ENCODE measurements at places on chromosomes 2 and 18.

- DNase-seq: no peak
Measured at GRCh38 chr2:138780908-138781307, 718 bp upstream of the NXPH2 start.

DNA sequence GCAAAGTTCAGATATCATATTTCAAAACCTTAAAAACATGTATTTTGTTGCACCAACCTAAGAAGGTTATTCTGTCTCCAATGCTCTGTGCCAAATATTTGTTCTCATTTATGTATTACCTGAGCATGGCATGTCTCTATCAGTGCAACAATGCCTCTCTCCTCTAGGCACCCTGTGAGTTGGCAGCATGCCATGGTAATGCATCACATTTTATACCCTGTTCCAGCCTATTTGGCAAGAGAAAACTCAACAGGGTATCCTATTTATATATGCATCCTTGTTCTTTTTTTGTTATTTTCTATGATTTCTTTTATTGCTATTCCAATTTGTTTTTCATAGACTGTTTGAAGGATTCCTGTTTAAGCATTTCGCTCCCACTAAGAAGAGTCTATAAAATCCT, 126.3 kb upstream of the NRXN1 start:
- DNase-seq: no peak

GRCh38 chr2:162254236-162254871, 11.1 kb upstream of the FAP start:
- no peak for DNase-seq

GRCh38 chr2:627340-627709, 49.9 kb downstream of the TMEM18 start:
- no peak for DNase-seq

DNA sequence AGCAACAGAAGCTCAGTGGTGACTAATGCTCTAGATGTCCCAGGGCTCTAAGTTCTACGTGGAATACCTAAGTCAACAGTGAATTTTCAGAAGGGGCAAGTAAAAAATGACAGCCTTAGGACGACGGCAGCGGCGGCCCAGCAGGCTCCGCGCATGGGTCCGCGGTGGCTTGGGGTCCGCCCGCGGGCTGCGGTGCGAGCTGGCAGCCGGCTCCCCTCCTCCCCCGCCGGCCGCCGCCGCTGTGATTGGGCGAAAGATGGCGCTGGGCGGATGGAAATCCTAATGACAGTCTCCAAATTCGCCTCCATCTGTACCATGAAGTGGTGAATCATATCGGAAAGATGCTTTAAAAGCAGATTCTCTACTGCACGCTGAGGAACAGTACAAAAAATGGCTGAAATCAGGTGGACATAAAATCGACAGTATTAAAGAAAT, 74.7 kb downstream of the HNRNPLL start:
- DNase-seq: no peak

- no peak for DNase-seq
Measured at GRCh38 chr2:7765236-7765635, 848.0 kb downstream of the RNF144A start.

DNA sequence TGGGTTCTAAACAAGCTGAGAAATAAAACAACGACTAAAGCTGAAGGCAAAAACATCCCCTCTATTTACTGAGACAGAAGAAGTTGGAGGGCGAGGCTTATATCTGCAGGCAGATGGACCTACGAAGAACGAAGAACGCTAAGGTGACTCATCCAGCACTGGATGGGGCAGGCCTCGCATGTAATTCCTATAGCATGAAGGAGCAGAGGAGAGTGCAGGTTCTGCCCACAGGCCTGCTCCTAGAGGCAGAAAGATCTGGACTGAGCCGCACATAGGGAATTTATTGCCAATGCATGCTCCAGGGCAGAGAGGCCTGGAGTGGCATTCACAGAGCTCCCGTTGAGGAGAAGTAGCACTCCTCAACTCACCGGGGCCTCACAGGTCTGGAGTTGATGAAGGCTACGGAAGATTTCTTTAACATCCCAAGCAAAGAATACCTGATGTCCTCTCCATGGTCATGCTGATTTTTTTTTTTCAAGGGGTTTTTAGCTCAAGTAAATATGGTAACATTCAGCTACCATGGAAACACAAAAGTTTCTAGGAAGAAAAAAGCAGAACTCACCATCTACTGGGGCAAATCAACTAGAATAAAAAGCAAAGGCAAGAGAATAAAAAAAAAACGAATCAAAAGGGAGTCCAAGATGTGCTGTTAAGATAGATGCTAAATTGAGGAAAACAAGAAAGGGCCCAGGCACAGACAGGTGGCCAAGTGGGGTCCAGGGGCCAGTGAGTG, 10.4 kb upstream of the METTL21A start:
- no peak for DNase-seq

GRCh38 chr2:180143633-180144337, 136.7 kb upstream of the CWC22 start:
- DNase-seq: no peak

GRCh38 chr2:237875256-237876060, 16.0 kb downstream of the RAMP1 start:
- DNase-seq: no peak

GRCh38 chr18:3874581-3874980, 424.6 kb downstream of the TGIF1 start:
- DNase-seq: no peak

GRCh38 chr2:12271589-12271984, 445.1 kb upstream of the TRIB2 start:
- DNase-seq: no peak

GRCh38 chr2:85549095-85549494, 10.1 kb downstream of the MAT2A start:
- DNase-seq: no peak

DNA sequence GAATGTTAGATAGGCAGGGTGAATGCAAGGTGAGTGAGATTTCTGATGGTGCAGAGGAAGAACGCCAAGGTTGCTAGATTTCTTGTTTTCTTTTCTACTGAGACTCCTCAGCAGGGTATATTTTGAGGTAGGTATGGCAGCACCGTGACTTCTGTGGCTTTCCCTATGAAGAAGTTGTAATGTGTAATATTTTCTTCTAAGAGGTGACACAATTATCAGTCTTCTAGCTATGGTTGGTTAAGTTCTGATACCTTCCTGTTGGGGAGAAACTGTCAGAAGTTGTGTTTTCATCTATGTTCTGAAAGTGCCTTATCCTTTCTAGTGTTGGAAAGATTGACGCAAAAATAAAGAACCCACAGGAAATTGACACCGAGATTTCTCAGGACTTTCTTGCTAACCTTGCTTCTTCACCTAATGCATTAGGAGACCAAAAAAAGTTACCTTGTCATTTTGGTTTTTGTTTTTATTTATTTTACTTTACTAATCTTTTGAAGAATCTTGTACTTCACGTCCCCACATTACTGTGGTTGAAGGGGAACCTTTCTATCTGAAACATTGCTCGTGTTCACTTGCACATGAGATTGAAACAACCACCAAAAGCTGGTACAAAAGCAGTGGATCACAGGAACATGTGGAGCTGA, 11.9 kb downstream of the IL18R1 start:
- no peak for DNase-seq

DNA sequence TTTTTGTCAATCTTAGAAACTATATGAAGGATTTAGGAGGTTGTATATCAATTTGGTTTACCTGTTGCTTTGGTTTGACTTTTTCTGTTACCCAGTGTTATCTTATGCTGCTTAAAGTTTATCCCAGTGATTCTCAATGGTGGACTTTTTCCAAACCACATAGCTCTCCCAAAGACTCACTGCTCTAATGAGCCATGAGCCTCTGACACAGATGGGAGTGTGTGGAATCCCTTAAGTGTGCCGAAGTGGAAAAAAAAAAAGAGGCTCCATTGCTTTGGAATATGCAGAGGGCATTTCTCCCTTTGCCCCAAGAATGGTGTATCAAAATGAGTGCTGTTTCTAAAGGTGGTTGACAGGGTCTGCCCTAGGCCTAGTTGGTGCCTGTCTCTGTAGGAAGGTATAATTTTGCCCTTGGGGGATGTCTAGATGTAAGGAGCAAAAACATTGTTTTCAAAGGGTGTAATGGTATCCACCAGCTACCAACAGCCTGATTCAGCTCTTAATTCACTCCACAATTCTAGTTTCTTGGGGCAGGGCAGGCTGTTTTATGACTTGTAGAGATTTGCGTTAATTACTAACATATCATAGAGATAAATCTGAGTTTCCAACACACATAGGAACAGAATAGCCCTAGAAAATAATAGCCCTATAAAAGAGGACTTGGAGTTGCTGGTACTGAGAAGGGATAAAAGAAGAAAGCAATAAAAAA, 64.3 kb upstream of the CYP26B1 start:
- no peak for DNase-seq

- DNase-seq: no peak
Measured at GRCh38 chr2:173349287-173349686, 5.4 kb upstream of the CDCA7 start.

DNA sequence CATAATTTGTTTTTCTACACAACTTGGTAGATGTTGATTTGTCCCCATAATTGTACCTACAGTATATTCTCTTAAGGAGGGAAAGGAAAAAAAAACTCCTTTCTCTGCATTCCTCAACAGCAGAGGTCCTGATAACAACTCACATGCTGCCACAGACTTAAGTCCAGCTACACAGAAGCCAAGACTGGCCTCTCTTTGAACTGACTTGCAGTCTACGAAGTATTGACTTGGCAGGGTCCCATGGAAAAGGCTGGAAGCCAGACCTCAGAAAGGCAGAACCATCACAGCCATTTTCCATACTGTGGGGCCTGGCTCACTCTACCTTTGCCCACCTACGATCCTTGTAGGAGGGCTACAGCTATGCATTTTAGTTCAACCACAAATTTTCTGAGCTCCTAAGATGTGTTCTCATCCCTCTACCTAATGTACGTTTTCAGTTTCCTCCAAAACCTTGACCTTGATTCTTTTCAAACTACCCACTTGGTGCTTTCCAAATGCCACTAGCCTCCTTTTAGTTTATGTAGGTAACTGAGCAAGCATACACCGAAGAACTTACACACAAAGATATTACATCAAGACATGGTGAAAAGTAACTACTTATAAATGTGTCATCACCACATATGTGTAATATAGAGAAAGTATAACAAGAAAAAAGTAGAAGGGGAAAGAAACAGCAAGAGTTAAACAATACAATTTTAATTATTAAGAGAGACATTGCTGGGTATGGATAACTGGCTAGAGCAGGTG, 12.2 kb downstream of the LONRF2 start:
- DNase-seq: no peak

DNA sequence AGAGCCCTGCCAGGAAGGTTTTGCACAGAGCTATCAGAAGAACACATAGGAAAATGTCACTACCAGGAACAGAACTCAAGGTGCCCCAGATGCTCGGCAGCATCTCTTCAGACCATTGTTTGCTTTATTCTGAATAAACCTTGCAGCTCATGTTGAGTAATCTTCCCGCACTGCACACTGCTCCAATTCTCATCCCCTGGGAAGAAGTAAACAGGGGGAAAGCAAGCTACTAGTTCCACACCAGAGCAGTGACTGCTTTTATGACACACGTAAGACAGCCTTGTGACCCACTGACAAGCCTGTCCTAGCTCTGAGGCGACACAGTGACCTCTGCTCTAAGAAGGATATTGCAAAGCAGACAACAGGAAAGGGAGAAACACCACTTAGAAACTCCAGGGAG, 44.2 kb downstream of the NRP2 start:
- no peak for DNase-seq

DNA sequence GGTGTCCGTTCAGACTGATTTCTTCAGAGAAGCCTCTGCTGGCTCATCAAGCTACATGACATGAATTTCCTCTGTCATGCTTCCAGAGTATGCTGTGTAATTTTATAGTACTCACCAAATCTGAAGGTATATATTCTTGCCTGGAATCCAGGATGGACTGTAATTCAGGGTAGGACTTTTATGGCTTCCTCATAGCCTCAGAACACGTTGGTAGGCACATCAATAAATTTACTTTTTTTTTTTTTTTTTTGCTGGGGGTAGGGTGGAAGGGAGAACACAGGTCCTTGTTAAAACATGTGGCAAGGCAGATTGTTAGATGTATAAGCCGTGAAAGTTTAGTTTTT, 34.4 kb downstream of the MTA3 start:
- DNase-seq: no peak

GRCh38 chr2:224780106-224780505, 63.9 kb upstream of the CCDC195 start:
- DNase-seq: no peak

GRCh38 chr2:20052861-20053281, 1.4 kb upstream of the LAPTM4A start:
- no peak for DNase-seq

GRCh38 chr2:138389063-138389462, 112.5 kb upstream of the SPOPL start:
- no peak for DNase-seq

GRCh38 chr2:150389447-150389846, 98.0 kb downstream of the RND3 start:
- DNase-seq: no peak

- DNase-seq: peak; percentile 9
Measured at GRCh38 chr2:38376346-38377049, 575 bp downstream of the ATL2 start.

DNA sequence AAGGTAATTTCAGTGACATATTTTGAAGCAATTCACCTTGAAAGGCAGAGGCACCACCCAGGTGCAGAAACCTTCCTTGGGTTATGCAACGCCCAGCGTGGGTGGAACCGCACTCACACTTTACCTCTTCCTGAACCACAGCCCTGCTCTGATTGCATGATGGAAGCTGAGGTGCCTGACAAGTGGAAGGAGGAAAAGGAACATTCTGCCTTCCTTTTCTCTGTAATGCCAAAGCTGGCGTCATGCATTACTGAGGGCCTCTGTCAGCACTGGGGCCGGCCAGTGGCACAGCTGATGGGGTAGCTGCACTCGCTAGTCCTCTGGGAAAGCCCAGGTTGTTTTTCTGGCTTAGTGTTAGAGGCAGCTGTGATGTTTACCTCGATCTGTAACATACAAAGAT, 266.5 kb downstream of the NEDD4L start:
- DNase-seq: no peak

GRCh38 chr18:31652877-31653276, 31.5 kb downstream of the B4GALT6 start:
- no peak for DNase-seq

GRCh38 chr18:26784599-26784998, 80.9 kb downstream of the AQP4 start:
- no peak for DNase-seq

All from stimulated activated CD4-positive, alpha-beta T cell treated with anti-CD3 and anti-CD28 coated beads, Interleukin-1b, Interleukin-23, amount 100 ng/mL, for 1 hour (primary cell).